NCI-H446 treated with DMSO at 0.1 percent for 48 hours (cell line): ENCODE measurements at places on chromosomes 2 and 18.

DNA sequence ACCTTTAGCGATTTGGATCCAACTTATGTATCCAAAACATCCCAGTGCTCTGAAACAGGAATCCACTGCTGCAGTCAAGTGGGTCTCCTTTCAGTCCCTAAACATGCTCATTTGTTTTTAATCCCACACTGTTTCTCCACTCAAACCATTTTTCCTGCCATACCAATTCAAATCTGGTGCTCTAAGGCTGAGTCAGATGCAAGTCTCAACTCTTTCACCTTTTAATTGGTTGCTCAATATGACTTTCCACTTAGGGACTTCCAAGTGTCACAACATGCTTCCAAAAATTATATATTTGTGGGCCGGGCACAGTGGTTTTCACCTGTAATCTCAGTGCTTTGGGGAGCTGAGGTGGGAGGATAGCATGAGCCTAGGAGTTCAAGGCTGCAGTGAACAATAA is 113.4 kb upstream of the TANK start:
- DNase-seq, result no peak

GRCh38 chr2:109193807-109194619 is 65.0 kb downstream of the SH3RF3 start:
- no peak for DNase-seq

- no peak for DNase-seq
Observed at GRCh38 chr2:190792956-190793888, 87.4 kb upstream of the GLS start.

DNA sequence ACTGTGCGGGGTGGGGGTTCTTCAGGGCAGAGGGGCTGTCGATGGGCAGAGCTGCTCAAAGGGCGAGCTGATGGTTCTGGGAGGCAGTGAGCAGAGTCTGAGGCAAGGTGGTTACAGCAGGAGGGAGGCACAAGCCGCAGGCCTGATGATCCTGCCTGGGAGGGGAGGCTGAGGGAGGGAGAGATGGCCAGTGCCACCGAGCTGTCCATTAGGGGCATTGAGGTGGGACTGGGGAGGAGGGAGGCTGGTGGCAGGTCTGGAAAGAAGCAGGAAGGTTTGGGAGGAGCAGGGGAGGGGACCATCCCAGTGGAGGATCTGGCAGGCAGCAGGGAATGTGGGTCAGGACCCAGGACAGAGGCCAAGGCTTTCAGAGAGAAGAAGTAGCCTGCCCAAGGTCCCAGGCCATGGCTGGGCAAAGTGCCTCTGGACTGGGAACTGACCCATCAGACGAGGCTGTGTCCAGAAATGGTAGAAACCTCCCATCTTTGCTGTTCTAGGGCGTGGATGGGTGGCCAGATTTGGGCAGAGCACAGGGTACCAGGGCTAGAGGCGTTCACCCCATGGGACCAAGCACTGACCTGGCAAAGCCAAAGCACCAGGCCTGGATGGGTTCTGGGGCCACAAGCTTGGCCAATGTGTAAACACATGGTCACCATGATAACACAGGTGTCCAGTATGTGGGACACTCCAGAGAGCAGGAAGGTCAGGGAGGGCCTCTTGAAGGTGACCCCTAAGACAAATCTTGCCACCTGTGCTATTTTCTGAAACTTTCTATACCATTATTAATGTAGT is 55.5 kb downstream of the INHBB start:
- no peak for DNase-seq

- DNase-seq, result no peak
Observed at GRCh38 chr2:30239986-30240752, 8.8 kb downstream of the LBH start.
